ENCODE measurements at places on chromosomes 2 and 18. TPM values are rescaled to one million over a fixed set of nuclear protein-coding genes. Genes with fewer than 3 reads are reported as not detected.

The IL1RL2 gene
- not detected for total RNA-seq

The PCARE gene
- not detected for total RNA-seq

The DSG1 gene
- not detected for total RNA-seq

The SLC16A14 gene
- 3.2 TPM for total RNA-seq

The UBXN4 gene
- total RNA-seq, result 83.7 TPM

The CDH2 gene
- total RNA-seq, result 42.3 TPM

The IL36G gene
- total RNA-seq, result not detected

DNA sequence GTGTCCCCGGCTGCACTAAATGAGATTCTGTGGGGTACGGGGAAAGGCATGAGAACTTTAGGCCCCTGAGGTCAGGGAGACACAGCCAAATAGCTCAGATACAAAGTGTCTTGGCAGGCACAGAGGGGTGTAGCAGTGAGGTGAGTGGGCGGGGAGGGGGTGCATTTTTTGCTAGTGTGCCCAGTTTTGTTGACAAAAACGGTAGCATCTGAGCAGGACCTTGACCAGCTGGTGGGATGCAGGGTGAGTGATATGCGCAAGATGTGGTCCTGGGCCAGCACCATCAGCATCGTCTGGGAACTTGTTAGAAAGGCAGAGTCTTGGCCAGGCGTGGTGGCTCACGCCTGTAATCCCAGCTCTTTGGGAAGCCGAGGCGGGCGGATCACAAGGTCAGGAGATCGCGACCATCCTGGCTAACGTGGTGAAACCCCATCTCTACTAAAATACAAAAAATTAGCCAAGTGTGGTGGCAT is 127.3 kb upstream of the LGALSL start:
- no peak for DNase-seq

DNA sequence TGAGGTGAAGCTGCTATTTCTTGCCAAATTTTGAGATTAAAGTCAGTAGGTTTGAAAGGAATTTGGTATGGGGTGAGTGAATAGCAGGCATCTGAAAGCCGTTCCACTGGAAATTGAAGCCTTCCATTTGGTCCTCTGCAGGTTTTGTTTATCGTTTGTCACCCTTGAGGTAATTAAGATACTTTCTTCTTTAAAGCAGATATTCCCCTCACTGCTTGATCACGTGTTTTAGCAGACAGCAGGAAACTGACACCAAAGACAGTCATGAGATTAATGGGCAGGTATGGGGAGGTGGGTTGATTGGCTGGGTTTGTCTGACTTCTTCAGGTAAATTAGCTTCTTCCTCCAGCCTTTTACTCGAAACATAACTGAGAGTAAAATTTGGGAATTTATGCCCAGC is 10.7 kb downstream of the LPIN1 start:
- no peak for DNase-seq

DNA sequence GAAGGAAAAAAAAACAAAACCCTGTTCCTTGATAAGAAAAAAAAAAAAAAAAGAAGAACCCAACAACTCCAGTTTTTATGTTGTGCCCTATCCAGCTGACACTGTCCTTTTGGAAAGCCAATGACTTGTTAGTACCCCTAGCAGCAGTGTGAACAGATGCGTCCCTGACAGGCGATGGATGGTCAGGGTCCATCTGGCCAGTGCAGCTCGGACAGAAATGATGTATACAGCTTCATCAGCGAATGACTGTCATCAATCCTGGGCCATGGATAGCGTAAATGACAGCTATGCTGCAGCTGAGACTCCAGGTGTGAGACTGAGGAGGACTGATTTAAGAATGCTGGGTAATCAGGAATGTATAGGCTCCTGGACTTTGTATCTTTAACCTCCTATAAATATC is 318.8 kb upstream of the FIGN start:
- no peak for DNase-seq

DNA sequence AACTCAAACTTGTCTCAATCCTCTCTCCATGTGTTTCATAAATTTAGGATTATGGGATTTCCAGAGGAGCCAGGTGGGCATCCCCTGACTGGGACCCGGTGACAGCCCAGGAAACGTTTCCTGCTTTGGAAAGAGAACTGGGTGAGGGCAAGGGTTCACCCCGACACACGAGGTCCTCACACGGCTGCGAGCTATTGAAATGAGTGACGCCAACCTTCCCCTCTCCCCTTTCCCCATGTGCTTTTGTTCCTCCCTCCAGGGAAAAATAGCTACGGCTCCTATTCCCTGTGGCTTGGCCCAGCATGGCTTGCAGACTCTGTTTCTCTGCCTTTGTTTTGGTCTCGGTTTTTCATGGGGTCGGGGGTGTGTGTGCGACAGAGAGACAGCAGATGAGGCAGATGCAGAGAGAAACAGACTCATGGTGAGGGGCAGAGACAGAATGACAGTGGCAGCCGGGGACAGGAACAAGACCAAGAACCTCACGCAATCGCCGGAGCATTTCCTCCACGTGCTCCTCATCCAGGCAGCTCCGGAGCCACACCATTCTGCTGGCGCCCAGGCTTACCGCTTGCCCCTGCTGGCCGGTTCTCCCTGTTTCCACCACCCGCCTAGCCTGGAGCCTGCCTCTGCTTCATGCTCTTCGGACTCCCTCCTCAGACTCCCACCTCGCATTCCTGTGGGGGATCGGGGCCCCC is 238.5 kb downstream of the DYSF start:
- no peak for DNase-seq

DNA sequence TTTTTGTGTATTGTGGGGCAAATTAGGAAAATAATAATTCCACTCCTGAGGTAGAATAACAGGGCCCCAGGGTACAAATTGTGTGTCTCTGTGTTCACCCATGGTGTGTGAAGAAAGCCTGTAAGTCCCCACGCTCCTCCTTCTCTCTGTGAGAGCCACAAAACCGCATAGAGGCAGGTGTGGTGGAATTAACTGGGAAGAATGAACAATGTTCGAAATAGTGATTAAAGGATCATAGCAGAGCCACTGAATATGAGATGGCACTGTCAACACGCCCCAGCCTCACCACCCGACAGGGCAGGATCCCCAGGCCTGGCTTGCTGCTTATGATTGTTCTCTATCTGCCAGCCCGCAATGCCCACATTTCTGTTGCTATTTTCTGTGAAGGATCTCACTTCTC is 14.1 kb downstream of the IL1RN start:
- no peak for DNase-seq

DNA sequence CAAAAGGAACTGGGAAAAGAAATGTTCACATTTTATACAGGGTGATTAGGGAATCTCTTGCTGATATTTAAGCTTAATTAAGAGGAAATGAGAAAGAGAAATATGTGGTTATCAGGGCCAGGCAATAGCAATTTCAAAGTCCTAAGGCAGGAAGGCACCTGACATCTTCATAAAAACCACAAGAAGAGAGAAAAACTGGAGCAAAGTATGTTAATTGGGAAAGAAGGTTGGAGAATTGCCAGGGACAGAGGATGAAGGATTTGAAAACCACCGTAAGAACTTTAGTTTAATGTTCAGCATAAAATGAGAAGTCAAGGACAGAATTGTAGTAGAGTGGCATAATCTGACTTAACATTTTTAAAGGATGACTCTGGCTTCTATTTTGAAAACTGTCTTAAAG is 691.8 kb upstream of the NRXN1 start:
- DNase-seq, result no peak

DNA sequence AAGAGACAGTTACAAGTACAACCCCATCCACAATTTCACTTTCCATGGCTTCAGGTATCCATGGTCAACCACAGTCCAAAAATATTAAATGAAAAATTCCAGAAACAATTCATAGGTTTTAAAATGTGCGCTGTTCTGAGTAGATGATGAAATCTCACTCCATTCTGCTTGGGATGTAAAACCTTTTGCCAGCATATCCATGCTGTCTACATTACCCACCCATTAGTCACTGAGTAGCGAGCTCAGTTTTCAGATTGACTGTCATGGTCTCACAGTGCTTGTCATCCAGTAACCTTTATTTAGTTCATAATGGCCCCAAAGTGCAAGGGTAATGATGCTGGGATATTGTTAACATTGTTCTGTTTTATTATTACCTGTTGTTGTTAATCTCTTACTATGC is 40.5 kb downstream of the SMAD4 start:
- DNase-seq, result no peak

DNA sequence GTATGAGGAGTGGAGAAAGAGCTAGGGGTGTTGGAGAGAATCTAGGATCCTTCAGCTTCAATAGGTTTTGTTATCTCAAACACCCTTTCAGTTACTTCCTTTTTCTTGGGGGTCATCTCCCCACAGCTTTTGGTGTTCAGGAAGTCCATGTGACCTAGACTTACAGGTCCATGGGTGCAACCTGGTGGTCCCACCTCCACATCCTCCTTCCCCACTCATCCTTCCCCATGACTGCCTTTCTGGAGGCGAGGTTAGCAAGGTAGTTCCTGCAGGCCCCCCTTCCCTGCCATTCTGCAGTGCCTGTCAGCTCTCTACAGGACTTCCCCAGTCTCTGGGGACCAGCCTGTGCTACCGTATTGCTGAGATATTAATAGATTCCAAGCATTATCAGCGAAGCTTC is 107.6 kb downstream of the TMEM17 start:
- DNase-seq, result no peak

GRCh38 chr2:66748939-66749338 is 314.0 kb downstream of the MEIS1 start:
- no peak for DNase-seq

DNA sequence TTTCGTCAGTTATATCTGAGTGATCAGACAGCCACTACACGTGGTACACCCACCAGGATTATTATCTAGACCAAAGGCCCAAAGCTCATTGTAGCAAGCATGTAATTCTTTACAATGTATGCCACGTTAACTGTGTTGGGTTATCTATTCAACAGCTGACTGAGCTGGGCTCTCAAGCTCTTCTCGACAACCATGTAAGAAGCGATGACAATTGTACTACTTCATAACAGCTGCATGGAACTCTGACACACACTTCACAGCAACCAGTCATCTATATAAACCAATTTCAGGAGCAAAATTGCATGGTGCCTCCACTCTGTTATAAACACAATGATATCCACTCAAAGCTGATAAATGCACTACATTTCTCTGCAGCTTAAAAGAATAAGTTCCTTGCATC is 701.8 kb downstream of the NR4A2 start:
- no peak for DNase-seq

DNA sequence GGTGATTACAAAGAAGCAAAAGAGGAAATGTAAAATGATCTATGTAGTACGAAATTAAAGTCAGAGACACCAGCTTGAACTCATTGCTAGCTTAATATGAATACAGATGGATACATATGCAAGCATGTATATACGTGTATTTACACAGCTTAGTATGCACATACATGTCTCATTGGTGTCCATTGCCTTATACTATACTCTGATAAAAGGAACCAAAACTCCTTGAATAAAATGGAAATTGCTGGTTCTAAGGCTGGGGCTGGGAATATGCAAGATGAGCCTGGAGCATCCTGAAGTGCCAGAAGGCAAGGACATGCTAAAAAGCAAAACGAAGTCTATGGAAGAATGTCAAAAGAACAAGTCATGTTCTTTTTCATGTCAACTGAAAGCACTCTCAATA is 1424.4 kb upstream of the SLC39A10 start:
- no peak for DNase-seq

- DNase-seq, result no peak
These were observed 290.8 kb upstream of the CXCR4 start for GRCh38 chr2:136408795-136409194.

DNA sequence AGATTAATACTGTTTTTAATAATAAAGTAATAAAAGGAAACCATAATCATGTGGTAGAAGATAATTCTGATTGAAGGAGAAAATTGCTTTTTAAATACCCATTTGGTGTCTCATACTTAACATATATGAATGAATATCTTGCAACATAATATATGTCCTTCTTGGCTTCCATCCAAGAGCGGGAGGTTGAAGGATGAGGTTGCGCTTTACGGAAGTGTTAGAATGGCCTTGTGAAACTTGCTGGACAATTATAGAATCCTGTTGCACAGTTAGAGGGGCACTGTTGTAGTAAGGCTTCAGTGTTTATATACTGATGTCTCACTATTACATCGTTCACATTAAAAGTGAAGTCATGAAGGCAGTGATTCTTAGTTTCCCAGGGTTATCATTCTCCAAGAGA is 9.4 kb downstream of the INSIG2 start:
- DNase-seq, result no peak

DNA sequence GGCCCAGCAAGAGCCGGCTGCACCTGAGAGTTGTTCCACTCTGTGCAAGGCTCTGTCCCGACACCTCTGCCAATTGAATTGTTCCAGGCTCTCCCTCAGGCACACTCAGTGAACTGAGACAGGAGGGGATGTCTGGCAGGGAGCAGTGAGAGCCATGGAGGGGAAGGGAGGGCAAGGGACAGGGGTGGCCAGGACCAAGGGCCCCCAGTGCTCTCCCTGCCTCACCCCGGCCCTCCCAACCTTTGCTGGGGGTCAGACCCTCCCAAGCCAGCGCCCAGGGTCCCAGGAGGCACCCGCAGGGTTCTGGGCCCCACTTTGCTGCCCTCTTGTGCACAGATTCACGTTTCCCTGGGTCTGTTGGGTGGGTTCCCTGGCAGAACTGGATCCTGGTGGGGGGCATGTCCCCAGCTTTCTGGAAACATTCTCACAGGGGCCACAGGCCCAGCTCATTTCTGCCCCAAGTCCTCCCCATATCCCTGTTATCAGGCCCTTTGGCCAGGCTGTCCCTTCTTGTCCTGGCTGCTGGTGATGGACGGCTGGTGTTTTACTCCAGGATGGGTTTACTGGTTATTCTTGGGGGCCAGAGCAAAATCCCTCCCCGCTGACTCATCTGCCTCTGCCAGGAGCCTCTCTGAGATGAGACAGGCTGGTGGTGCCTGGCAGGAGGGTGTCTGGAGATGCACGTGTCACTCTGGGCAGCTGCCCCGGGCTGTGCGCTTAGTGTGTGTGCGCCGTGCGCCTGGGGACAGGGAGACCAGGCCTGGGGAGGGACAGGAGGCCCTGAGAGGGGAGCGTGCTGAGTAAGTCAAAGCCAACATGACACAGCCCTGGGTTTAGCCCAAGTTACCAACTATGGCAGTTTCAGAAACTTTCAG is 136.5 kb upstream of the CTDP1 start:
- DNase-seq, result no peak

DNA sequence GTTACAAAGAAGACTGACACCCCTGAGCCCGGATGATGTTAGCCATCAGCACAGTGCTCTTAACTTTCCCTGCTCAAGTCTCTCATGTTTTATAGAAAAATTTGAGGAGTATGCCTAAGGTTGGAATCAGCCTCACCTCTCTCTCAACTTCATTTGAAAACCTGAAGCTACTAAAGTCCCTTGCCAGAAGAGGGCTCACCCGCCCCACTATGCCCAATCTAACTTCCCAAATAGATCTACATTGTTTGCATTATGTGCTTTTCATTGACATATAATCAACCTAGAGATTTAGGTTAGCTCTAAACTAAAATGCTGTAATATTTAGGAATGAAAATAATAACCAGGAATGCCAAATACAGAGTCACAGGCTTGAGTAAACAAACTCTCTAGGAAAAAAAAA is 305.4 kb downstream of the NCKAP5 start:
- DNase-seq, result no peak
